ENCODE measurements at places on chromosomes 11 and 22.

GRCh38 chr11:102994105-102994504, 38.6 kb upstream of the MMP13 start:
- no peak for DNase-seq

- DNase-seq, result no peak
These were observed 229.9 kb downstream of the ST3GAL4 start for GRCh38 chr11:126585388-126585773.

DNA sequence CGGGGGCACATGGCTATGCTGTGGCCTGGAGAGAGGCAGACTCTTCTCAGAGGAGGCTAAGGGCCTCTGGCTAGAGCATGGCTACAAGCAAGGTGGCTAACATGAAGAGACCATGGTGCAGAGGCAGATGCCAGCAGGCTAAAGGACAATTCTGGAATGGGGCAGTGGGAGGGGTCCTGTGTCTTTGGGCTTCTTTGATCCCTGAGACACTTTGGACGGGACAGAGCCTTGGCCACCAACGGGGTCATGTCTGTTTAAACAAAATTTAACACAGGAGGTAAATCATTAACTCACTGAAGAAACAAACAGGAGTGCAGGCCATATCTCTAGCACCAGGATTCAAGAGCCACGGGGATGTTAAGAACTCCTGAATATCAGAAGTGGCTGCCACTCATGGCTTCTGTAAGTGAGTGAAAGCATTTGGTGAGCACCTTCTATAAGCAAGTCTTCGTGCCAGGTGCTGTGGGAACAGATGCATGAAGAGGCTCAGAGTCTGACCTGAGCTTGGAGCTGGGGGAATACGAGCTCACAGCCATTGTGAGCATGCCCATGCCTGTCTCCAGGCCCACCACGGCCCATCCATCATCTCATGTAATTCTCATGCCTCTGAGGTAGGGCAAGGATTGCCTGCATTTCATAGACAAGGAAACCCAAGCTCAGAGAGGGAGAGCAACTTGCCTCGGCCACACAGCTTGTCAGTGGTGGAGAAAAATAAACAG, 18.3 kb upstream of the ZNRF3 start:
- no peak for DNase-seq

DNA sequence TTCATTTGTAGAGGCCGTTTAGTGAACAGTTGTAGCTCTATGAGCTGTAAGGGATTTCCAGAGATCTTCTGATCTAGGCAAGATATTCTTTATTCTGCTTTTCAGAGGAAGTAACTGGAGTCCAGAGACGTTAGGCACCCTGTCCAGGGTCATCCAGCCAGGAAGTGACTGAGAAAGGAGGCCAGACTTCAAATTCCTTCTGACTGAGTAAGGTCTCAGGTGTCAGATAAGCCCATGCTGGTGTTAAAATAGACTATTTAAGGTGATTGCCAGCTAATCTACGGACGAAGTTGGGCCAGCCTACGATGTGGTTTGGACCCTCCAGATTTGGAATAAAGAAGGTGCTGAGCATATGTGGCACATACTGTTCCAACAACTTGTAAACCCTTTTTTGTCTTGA, 54.6 kb downstream of the GRIK4 start:
- DNase-seq, result no peak

DNA sequence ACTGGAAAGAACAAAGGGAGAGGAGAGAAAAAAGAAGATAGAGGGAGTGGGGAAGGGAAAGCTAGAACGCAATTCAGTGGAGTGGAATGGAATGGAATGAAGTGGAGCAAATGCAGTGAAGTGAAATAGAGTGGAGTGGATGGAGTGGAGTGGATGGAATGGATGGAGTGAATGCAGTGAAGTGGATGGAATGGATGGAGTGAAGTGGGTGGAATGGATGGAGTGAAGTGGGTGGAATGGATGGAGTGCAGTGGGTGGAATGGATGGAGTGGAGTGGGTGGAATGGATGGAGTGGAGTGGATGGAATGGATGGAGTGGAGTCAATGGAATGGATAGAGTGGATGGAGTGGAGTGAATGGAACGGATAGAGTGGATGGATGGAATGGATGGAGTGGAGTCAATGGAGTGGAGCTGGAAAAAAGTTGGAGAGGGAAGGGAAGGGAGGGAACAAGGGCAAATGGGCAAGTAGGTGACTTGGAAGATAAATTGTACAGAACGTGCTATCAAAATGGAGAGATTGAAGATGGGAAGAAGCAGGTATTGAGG, 13.9 kb downstream of the IFITM10 start:
- DNase-seq, result no peak

- no peak for DNase-seq
These were observed 29.2 kb downstream of the INCENP start for GRCh38 chr11:62153087-62153395.

DNA sequence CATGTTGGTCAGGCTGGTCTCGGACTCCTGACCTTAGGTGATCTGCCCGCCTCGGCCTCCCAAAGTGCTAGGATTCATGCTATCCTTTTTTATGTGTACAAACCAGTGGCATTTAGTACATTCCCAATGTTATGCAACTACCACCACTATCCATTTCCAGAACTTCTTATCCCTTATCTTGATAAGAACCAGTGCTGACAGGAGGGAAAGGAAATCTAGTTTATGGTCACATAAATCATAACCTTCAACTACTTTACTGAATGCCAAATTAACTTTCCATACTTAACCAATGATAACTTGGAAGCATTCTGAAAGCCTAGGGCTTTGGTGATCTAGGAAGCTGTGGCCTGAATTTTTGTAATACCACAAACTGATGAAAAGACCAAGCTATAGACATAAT, 170.4 kb downstream of the SWAP70 start:
- DNase-seq, result no peak

DNA sequence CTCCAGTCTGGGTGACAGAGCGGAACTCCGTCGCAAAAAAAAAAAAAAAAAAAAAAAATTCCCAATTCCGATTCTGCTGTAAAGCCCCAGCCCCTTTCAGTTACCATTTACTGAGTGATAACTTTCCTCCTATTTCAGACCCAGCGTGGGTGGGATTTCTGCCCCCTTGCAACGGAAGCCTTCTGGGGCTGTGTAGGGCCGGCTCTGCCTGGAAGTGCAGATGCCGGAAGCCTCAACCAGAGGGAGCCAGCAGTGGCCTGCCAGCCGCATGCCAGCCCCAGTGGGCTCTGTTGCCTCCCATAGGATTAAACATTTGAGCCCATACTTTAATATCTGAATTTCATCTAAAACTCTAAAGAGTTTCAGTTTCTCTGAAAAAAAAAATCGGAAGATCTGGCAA, 60.0 kb upstream of the NUP50 start:
- DNase-seq, result no peak

DNA sequence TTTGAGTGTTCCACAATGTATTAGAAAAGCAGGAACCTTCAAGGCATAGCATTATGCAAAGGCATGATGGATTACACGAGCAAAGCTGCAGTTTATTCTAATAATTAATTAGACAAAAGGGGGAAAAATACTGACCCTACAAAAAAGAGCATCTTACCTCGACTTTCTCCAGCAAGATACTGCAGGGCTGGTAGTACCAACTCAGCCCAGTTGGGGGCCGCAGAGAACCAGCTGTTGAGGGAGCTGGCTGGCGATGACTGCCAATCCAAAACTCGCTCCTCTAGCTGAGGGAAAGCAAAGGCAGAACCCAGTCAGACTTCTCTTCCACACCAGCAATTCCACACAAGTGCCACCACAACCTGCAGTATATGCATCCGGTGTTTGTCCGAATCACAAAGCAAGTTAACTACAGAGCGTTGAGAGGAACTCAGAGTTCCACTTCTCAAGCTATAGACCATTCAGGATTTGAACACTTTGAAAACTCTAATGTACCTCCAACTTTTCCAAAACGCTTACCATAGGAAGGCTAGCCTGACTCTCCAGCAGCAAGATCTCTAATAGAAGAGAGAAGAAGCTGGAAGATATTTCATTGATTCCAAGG, 13.7 kb downstream of the NFRKB start:
- DNase-seq, result no peak

GRCh38 chr11:45752106-45752505, 52.8 kb upstream of the SLC35C1 start:
- DNase-seq, result no peak

GRCh38 chr22:20946080-20946986, 20.7 kb upstream of the AIFM3 start:
- no peak for DNase-seq

- no peak for DNase-seq
These were observed 3.7 kb downstream of the LYVE1 start for GRCh38 chr11:10564696-10565318.

- DNase-seq, result no peak
These were observed 203.3 kb downstream of the MAML2 start for GRCh38 chr11:96139691-96140090.

GRCh38 chr11:46122945-46123715, 1.9 kb upstream of the PHF21A start:
- DNase-seq, result no peak

DNA sequence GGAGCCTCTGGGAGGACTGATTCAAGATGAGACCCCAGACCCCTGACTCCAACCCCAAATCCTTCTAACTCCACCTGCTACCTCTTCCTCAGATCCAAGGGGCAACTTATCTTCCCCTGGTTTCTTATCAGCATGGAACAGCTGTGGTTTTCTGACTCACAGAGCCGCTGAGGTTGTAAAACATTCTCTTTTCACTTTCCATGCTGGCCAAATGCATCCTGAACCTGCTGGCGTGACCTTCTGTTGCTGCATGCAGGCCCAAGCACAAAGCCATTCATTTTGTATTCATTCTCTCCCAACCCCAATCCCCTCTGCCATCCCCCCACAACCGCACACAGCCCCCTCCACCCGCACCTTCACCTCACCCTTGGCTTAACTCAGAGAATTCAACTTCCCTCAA, 70.3 kb downstream of the SEZ6L start:
- no peak for DNase-seq

DNA sequence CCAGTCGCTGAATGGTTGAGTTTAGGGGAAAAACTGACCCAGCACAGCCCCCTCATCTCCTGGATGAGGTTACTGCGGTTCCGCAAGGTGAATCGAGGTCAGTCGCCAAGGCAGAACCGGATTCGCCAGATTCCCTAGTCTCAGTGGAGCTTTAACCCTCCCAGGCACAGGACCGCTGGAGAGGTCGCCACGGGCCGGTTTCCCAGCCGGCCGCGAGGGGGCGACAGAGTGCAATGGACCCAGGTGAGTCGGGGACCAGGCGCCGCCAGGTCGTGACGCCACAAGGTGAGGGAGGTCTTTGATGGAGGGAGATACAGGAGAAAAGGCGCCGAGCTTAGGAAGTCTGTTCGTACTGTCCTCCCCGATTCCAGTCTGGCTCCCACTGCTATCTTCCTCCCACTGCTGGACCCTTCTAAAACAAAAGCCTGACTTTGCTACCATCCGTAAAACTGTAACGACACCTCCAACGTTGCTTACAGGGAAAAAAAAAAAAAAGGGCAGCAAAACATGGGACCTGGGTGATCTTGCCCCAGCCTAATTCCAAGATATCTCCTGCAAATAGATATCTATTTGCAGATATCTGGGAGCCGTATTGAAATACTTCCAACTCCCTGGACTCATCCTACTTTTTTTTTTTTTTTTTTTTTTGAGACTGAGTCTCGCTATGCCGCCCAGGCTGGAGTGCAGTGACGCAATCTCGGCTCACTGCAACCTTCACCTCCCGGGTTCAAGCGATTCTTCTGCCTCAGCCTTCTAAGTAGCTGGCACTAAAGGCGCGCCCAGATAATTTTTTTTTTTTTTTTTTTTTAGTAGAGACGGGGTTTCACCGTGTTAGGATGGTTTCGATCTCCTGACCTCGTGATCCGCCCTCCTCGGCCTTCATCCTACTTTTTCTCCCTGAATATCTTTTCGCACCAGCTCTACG, 1.4 kb upstream of the GGA1 start:
- peak; percentile 75 for DNase-seq

- no peak for DNase-seq
These were observed 128.2 kb downstream of the ST3GAL4 start for GRCh38 chr11:126483621-126484195.

DNA sequence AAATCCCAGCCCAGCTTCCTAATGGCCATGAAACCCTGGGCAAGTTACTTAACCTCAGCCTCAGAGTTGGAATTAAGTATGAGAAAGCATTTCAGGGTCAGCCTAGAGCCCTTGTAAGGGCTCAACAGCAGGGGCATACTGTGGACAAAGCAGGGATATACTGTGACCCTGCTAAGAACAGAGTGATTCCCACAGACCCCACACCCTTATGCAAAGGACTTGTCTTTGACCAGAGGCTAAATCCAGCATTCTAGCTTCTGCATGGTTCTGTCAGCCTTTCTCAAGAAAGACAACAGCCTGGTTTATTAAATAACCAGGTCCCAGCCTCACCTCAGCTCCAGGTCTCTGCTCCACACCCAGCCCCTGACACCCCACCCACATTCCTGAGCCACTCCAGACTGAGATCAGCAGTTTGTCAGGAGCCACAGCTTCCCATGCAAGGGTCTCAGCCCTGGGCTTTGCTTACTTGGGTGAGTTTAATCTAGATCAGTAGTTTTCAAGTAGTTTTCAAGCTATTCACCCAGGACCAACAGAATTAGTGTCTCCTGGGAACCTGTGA, 69.2 kb downstream of the GALNT18 start:
- DNase-seq, result no peak

DNA sequence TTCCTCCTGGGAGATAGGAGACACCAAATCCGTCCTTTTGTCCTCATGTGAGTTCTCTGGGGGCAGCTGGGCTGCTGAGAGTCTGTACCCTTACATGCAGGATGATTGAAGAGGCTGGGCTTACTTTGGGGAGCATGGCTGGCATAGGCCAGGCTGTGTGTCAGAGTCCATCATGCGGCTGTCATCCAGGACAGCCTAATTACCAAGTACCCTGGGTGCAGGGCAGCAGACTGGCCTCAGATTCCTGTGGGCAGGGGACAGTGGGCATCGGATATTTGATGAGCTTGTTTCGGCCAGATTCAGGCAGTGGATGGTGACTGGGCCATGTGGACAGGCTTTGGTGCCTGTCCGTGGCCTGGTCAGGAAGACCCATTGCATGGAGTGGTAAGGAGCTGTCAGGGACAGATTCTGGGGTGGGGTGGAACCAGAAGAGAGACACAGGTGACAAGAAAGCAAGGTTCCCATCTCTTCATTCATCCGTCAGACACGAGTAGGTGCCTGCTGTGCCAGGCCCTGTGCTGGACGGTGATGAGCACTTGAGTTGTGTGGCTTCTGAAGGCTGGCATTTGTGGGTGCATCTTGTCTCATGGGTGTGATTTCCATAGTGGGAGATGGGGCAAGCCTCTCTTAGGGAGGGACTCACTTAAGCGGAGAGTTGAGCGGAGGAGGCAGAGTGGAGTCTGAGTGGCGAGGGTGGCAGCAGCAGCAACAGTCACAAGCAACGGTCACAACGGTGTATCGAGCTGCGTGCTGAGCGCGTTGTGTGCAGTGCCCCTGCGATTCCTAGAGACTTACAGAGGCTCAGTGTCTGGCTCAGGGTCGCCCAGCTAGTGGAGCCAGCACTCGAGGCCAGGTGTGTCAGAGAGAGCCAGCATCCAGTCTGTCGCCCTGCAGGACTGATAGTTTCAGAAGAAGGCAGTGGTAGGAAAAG, 48.7 kb downstream of the TBC1D22A start:
- DNase-seq, result no peak

DNA sequence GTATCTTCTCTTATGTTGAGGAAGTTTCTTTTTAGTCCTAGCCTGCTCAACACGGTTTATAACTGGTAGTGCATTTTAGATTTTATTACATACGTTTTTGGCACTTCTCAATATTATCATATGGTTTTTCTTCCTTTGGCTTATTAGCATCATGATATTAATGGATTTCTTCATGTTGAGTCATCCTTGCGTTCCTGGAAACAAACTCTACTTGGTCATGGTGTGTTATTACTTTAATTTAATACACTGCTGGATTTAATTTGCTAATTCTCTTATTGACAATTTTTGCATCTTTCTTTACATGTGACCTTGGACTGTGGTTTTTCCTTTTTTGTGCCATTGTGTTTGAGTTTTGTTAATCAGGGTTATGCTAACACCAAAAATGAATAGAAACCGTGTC, 20.5 kb downstream of the IGF2 start:
- no peak for DNase-seq

GRCh38 chr11:129894278-129895125, 876 bp downstream of the NFRKB start:
- DNase-seq, result no peak
